T-helper 1 cell treated with Interleukin-12 subunit alpha and Interleukin-12 subunit beta and Interleukin-4 antibody, amounts not matched to agents 30 ng/mL and 1 ng/mL, for 36 hours (primary cell): ENCODE measurements at places on chromosomes 12 and 14. TPM values are rescaled to one million over a fixed set of nuclear protein-coding genes. Genes with fewer than 3 reads are reported as not detected.

PLEKHD1 gene
- total RNA-seq = 0.12 and 0.20 TPM in 2 replicates

MYL2 gene
- not detected in 2 replicates for total RNA-seq

GON7 gene
- total RNA-seq = 14.2 and 14.4 TPM in 2 replicates

CMA1 gene
- total RNA-seq = not detected in 2 replicates

SYNJ2BP gene
- 7.8 and 8.1 TPM in 2 replicates for total RNA-seq

C12orf50 gene
- 0.12 TPM in 1 of 2 replicates, not detected in the other for total RNA-seq

AKAP3 gene
- 1.4 TPM in 2 replicates for total RNA-seq

RPGRIP1 gene
- not detected in 2 replicates for total RNA-seq

NKX2-1 gene
- not detected in 2 replicates for total RNA-seq

SRRM4 gene
- total RNA-seq = not detected in 2 replicates

CORO1C gene
- 35.4 and 43.8 TPM in 2 replicates for total RNA-seq
